Nucleus accumbens (tissue), 56 donors: ENCODE measurements at places on chromosomes 11 and 22.

GRCh38 chr22:47299863-47300697 lies 537.6 kb downstream of the TBC1D22A start:
- DNase-seq, result no peak

DNA sequence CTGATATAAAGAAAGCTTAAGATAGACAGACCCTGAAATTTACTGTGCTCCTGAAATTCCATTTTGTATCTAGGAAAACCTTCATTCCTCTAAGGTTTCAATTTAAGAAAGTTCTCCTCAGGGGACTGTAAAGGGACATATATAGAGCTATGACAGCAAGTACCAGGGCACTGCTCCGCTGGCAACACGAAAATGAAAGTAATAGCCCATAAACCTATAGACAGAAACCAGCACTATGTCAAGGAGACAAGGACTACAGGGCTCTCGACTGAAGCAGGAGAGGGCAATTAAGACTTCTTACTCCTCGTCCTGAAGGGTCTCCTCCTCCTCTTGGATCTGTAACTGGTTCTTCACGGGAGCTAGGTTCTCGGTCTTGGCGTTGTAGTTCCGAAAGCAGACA lies 6.9 kb downstream of the FEZ1 start:
- no peak for DNase-seq

GRCh38 chr22:29726106-29726505 lies 6.3 kb downstream of the CABP7 start:
- DNase-seq, result no peak

DNA sequence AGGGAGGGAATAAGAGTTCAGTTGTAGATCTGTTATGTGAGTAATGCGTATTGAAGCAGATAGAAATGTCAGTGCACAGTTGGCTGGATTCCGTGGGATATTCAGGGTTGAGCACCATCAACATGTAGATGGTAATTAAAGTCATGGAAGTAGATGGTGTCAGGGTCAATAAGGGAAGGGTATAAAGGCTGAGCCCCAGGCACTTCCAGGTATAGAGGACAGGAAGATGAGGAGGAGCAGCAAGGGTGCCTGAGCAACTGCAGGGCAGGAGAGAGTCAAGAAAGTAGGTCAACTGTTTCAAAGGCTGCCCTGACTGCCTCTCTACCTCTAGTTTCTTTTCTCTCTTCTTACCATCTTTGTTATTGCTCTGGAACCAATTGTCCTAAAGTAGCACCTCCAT lies 85.9 kb downstream of the MICAL2 start:
- DNase-seq, result no peak

GRCh38 chr22:25747245-25747944 lies 5.4 kb downstream of the MYO18B start:
- DNase-seq, result no peak

DNA sequence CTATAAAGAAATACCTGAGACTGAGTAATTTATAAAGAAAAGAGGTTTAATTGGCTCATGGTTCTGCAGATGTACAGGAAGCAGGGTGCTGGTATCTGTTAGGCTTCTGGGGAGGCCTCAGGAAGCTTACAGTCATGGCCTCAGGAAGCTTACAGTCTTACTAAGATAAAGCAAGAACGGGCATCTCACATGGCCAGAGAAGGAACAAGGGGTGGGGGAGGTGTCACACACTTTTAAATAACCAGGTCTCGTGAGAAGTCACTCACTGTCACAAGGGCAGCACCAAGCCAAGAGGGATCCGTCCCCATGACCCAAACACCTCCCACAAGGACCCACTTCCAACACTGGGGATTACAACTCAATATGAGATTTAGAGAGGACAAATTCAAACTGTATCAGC lies 192.8 kb upstream of the B3GAT1 start:
- DNase-seq, result no peak

DNA sequence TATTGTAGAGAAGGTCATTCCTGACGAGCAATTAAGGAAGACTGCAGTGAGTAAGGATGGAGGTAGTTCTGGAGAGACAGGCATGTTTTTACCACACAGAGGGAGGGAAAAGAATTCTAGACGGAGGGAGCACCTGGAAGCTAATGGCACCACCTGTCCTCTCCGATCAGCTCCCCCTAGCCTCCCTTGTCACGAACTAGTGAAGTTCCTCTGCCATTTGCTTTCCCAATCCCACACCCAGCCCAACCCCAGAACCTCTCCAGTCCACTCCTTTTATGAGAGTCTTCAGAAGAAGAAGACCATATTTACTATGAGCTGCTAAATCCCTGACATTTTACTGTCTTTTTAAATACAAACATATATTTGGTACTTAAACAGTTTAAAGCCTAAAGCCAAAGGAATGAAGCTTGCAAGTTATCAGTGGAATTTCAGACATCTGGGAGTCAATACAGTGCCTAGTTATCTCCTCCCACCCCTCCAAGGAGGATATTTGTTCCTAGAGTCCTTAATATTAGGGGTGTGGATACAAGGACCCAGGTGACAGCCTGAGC lies 46.1 kb upstream of the HSPA8 start:
- no peak for DNase-seq

DNA sequence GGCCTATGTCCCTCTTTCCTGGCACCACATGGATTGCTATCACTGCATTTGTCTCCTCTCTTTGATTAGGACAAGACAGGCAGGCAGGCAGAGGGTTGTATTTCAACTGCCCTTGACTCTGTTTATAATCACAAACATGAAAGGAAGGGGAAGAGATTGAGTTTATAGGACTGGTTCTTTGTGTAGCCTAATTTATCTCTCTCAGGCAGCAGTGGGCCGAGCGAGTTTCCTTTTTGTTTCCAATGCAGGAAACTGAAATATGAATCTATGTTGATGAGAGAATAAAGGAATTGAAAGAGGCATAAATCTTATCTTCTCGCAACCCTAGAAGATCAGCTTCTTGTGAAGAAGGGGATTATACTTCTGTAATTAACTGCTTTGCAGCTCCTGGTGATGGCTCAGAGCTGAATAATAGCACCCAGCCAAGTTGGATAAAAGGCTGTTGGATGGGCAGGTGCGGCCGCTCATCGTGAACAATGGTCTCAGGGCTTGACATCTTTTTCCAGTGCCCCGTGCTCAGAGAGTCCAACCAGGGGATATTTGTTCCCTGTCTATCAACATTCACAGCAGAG lies 80.6 kb upstream of the SYT13 start:
- no peak for DNase-seq

DNA sequence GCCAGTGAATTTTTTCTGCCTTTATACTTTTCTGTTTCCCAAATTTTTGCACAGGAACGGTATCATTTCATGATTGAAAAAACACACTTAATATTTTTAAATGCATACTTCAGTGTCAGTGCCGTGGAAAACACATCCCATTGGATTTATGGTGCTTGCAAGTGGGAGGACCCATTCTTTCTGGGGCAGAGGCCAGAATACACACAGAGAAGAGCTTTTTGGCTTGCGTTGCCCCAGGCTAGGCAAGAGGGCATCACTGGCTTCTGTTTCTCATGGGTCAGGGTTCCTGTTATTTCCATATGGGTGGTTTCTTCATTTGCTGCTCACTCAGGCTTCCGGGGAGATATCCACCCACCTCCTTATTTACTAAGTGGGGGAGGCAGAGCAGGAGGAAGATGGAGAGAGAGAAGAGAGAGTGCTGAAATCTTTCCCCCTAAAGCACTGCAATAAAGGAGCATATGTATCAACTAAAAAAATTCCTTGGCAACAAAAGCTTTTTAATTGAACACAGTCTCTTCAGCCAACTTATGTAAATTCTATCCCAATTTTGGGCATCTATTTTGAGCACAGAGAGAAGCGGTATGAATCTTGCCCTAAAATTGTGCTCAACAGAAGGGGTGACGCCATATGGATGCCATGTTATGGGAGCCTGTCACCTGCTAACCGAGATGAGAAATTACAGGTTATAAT lies 66.0 kb upstream of the KIRREL3 start:
- no peak for DNase-seq

DNA sequence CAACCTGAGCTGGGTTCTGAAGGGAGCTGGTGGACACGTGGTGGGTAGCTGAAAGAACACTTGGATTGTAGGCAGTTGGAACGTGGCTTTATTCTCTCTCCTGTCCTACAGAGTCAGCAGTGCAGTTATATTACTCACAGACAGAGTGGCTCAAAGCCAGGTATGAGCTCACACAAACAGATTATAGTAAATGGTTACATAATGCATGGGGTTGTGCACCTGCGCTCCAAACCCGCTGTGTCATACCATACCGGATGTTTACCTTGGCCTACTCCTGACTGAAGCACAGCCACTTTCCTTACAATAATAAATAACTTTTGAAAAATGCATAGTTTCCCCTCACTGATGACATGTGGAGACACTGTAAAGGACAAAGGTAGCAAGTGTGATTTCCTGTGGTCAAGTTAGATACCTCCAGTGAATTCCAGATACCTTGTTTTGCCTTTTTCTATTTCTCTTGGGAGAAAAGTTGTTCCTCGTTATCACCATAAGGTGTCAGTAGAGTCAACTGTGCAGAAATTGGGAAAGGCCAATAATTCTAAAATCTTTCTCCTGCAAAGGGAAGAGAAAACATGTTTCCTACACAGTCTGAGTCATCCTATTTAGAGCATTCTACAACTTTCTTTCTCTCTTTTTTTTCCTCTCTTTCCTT lies 13.5 kb downstream of the MS4A6A start:
- no peak for DNase-seq

DNA sequence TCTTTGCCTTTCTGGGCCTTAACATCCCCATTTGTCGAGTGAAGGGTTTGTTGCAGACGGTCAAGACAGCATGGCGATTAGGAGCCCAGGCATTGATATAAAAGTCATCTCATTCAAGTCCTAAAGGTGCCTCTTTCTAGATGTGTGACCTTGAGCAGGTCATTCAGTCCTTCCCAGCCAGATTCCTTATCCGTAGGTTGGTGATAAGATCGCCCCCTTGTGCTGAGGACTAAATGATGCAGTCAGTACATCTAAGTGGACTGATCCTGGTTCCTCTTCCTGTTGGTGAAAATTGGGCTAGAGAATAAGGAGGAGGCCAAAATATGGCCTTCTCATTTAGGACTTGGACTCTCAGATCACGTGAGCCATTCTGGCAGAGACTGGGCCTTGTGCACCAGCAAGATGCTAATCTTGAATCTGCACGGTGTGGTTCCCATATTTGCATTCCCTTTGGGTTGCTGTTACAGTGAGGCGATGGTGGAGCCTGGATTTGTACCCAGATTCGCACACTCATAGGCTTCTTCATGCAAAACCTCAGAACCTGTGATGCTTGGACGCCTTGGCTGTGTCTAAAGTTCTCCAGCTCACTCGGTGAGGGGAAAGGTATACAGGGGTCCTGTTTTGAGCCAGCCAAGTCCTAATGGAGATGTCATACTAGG lies 156.8 kb downstream of the MYO18B start:
- DNase-seq, result no peak

DNA sequence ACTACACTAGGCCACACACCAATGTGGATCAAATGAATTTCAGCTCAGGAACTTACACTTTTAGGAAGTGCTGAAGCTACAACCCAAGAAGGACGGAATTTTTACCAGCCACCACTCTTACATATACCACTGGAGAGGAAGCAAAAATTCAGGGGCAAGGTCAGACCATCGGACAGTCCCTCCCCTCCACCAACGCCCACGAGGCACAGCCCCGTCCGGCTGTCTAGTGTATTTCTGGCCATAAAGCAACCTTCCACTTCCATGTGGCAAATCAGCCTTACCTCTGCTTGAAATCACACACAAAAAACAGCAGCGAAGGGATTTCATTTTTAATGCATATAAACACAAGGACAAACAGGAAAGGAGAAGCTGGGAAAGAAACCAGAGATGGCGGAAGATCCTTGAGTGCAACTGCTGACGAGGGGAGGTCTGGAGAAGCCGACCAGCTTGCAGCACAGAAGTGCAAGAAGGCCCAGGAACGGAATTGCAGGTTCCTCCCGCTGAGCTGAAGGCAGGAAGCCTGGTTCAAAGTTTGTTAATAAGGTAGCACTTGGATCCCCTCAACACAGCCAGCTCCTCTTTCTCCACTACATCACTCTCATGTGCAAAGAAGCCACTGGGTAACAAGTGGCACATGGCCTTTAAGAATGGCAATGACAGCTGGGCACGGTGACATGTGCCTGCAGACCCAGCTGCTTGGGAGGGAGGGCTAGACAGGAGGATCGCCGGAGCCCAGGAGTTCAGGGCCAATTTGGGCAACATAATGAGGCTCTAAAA lies 71.5 kb downstream of the SHANK2 start:
- no peak for DNase-seq

- peak; percentile 27 for DNase-seq
Observed at GRCh38 chr11:69298267-69299022, 4.5 kb downstream of the MYEOV start.

GRCh38 chr11:129192150-129192549 lies at the start of gene ARHGAP32:
ARHGAP32 (minus strand) TSS chr11:129192325; CDS start chr11:129192198, 127 bp downstream.
- DNase-seq, result no peak

DNA sequence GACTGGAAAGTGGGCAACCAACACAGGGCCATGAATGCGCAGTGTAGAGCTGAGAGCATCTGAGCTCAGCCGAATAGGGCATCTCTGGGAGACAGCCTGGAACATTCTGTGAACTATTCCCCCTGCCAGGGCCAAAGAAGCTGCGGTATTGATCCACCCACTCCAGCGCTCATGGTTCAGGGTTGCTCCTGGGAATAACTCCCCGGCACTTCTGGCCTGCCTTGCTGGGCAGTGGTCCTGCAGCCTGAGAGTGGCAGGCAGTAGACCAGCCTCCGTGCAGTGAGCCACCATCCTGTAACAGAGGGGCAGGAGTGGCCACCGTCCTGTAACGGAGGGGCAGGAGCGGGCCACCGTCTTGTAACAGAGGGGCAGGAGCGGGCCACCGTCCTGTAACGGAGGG lies 12.2 kb downstream of the TMPRSS6 start:
- DNase-seq, result no peak
